ENCODE measurements at places on chromosomes 11 and 22.

DNA sequence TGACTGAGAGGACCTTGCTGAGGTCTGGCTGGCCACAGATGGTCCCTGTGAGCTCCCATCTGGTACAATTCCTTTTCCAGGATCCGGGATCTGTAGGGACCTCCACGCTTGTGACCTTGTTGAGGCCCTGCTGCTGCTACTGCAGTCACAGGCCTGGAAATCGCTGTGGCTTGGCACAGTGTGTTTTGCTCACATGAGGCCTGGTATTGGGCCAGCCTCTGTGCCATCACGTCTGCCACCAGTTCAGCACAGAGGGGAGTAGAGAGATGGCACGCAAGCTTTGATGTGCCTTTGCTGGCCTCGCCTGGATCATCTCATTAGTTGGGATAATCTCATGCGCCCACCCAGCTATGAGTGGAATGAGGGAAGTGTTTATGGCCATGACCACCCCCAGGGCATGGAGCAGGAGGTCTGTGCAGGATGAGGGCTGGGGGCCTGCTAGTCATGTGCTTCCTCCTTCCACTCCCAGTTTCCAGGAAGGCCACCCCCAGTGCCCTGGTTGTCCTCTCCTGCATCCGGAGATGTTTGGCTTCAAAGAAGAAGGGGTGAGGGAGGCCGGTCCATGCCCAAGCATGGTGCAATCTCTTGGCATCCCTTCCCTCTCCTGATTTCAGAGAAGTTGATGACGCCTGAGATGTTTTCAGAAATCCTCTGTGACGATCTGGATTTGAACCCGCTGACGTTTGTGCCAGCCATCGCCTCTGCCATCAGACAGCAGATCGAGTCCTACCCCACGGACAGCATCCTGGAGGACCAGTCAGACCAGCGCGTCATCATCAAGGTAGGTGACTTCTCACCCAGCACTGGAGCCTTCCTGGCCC is 22.4 kb downstream of the DERL3 start:
- no peak for DNase-seq

DNA sequence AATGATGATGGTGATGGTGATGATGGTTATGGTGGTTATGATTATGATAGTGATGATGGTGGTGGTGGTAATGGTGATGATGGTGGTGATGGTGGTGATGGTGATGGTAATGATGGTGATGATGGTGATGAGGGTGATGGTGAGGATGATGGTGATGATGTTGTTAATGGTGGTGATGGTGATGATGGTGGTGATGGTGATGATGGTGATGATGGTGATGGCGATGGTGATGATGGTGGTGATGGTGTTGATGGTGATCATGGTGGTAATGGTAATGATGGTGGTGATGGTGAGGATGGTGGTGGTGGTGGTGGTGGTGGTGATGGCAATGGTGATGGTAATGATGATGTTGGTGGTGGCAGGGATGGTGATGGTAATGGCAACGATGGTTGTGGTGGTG is 1222.5 kb downstream of the BRD1 start:
- no peak for DNase-seq

- no peak for DNase-seq
Observed at GRCh38 chr11:64677441-64678023, 45.5 kb downstream of the NRXN2 start.

DNA sequence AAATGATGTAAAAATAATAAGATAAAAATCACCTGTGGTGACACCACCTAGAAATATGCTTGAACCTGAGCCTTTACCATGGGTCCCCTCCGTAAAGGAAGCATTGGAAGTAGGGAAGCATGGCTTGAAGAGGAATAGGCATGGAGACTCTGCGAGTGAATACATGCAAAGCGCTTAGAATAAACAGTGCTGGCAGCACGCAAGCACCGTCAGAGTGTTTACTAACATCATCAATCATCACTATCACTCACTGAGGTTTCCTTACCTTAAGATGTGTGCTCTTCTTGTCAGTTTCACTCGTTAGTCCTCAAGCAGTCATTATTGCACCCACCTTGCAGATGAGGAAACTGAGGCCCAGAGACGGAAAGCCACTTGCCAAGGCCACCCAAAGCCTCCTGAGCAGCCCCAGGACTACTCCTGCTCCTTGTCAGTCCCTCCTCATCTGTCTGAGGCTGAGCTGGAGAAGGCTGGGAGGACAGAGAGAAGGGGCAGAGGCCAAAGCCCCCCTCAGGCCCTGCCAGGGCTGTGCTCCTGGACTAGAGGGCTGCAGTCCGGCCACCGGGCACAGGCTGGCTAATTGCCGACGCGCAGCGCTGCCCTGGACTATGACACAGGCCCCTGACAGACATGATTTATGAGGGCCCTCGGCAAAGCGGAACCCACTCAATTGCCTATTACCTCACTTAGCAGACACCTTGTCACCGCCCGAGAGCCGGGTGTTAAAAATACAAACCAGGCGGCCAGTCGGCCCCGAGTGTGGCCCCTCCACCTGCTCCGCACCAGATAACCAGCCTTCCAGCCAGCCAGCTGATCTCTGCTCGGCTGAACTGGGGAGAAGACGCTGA is 168.9 kb downstream of the MN1 start:
- no peak for DNase-seq

GRCh38 chr11:61503135-61503770 is 5.3 kb upstream of the LRRC10B start:
- DNase-seq, result no peak

DNA sequence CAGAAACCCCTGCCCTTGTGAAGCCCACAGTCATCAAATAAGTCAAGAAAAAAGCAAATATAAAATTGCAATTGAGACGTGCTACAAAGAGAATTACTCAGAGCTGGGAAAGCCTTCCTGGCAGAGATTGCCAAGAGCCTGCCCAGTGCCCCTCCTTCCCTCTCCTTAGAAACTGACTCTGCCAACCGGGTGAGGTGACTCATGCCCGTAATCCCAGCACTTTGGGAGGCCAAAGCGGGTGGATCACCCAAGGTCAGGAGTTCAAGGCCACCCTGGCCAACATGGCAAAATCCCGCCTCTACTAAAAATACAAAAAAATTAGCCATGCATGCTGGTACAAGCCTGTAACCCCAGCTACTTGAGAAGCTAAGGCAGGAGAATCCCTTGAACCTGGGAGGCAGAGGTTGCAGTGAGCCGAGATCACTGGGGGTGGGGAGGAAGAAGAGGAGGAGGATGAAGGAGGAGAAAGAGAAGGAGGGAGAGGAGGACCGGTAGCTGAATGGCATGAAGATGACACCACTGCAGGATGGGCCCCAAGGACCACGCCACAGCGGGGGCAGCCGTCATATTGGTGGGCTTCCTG is 76.1 kb upstream of the RTL6 start:
- peak; percentile 76 for DNase-seq

- no peak for DNase-seq
Observed at GRCh38 chr22:19873960-19874306, 19.3 kb upstream of the GNB1L start.

DNA sequence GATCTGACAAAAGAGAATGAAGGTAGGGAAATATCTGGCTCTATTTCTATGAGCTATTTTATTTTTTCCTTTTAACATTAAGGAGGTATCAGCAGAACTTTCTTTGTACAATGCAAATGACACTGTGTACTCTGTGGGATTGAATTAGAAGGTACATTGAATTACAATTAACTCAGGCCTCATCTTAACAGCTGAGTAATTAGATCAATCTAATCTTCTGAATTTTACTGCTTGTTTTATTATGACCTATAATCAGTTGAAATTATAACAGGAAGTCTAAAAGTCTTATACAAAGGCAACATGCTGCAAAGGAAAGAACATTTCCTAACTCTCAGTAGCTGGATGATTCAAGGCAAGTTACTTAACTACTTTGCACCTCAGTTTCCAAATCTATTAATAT is 69.8 kb downstream of the RELT start:
- DNase-seq, result no peak

DNA sequence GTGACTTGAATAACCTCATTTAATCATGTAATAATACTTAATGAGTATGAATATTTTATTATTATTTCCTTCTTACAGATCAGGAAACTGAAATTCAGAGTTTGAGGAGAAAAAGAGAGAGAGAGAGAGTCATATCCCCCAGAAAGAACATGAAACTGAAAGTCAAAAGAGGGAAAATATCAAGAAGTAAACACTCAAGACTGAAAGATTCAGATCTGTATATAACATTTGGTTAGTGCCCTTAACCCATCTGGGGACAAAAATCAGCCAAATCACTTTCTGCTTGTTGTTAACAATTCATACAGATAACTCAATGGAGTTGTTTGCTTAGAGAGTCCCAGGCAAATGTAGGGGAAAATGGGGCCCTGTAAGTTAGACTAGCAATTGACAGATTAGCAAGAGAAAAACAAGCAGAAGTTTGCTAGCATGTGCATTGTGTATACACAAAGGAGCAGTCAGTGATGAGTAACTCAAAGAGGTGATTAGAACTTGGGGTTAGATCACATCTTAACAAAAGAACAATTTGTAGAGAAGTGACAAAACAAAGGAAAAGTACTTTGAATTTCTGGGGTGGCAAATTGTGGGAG is 25.9 kb upstream of the MMP13 start:
- no peak for DNase-seq

GRCh38 chr11:101552888-101553287 is 30.9 kb downstream of the TRPC6 start:
- DNase-seq, result no peak

DNA sequence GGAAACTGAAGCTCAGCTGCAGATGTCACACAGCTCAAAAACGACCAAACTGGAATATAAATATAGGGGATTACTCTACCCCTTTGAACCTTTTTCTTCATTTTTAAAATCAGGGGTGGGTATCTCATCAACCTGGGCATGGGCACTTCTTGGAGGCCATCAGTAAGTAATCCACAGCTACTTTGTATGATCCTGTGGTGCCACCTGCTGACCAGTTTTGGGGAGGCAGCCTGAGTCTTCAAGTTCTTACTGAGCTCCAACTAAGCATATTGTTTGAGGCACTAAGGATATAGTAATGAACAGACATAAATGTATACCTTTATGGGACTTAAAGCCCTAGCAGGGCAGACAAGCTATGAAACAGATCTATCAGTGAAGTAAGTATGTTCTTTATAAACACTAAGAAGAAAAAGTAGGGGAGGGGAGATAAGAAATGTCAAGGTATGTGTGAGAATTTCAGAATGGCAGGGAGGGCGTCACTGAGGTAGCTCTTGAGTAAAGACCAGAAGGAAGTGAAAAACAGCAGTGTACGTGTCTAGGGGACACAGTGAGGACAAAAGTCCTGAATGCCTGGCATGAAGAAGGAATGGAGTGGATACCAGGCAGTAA is 18.4 kb downstream of the TUB start:
- DNase-seq, result peak; percentile 90

- DNase-seq, result no peak
Observed at GRCh38 chr22:21013657-21014201, 1.2 kb upstream of the P2RX6 start.

- peak; percentile 86 for DNase-seq
Observed at GRCh38 chr11:64185175-64185692, 737 bp upstream of the STIP1 start.

- DNase-seq, result no peak
Observed at GRCh38 chr11:112023104-112023503, 2.1 kb upstream of the DLAT start.

DNA sequence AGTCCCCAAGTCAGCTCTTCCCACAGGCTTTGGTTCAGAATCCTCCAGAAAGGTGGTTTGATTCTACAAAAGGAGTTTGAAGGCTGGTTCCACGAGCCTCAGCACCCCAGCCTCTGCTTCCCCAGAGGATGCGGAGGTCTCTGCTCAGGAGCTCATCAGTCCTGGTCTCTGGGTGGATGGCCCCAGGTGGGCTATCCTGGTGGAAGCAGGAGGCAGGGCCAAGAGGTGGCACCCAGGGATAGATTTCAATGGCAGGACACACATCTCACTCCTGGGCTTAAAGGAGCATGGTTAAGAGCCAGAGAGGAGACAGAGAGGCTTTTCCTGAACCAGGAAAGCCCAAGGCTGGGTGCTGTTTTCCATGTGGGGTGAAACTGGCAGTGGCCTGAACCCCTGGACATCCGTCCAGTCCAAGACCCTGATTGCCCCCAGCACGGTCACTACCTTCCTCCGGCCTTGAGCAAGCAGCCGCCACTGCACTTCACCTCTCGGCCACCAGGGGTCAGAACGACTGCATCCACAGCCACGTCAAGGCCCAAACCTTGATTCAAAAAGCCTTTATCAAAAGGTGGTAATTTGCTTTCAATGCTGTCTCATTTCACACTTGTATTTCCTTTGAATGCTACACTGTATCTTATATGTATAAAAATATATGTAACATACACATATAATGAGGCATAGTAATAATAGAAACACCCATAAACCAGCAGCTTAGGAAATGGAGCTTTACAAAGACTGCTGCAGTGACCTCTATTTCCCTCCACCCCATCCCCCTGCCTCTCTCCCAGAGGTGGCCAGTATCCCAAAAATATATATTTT is 19.3 kb upstream of the FXYD2 start:
- DNase-seq, result peak; percentile 78

DNA sequence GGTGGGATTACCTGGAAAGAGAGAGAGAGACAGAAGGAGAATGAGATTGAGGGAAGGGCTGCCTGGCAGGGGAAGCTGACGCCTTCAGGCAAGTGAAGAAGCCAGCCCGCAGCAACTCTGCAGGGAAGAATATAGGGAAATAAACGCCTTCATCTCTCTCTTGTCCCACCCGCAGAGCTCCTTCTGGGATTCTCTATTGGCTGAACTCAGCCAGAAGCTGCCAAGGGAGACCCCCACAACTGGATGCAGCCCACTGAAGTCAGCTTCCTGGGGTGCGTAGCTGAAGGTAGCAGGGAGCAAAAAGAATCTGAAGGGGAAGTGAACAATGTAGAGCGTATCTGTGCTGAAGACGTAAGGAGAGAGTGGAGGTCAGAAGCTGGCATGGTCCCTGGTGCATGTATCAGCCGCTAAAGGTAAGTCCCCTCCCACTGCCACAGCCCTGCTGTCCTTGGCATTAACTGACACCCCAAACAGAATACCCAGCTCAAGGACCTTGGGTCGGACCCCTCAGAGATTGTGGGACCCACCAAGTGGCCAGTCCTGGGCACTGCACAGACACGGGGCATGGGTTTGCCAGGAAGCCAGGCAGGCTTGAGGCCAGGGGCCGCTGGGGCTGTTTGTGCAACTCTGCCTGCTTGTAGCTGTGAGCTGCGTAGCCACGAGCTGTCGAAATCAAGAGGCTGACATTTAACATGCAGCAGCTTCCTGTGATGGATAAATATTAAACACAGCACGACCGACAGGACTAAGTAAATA is 469.9 kb downstream of the MN1 start:
- peak; percentile 84 for DNase-seq

- DNase-seq, result no peak
Observed at GRCh38 chr11:2794968-2795322, 90.6 kb downstream of the CDKN1C start.

GRCh38 chr11:15158351-15159015 is 43.8 kb downstream of the INSC start:
- peak; percentile 59 for DNase-seq

DNA sequence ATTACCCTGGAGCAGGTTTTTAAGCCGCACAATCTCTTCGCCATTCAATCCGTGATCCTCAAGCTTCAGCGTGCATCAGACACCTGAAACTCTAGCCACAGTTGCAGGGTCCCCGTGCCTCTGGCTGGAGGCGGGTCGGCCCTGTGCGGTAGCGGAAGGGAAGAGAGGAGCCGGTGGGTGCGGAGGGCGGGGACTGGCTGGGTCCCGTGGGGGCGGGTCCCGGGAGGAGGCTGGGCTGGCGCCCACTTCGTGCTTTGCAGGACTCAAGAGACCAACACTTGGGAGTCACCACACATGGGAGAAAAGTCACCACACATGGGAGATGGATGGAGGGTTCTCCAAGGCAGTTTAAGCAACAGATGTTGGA is 772 bp downstream of the C22orf15 start:
- DNase-seq, result no peak
